Heart right ventricle (tissue), 16 donors: ENCODE measurements at places on chromosomes 2 and 18. TPM values are rescaled to one million over a fixed set of nuclear protein-coding genes. Genes with fewer than 3 reads are reported as not detected.

- no peak for DNase-seq
Observed at GRCh38 chr18:23284629-23285028, 149.3 kb downstream of the CABLES1 start.

GRCh38 chr18:61946449-61946848 lies 53.6 kb upstream of the RNF152 start:
- DNase-seq = no peak

DNA sequence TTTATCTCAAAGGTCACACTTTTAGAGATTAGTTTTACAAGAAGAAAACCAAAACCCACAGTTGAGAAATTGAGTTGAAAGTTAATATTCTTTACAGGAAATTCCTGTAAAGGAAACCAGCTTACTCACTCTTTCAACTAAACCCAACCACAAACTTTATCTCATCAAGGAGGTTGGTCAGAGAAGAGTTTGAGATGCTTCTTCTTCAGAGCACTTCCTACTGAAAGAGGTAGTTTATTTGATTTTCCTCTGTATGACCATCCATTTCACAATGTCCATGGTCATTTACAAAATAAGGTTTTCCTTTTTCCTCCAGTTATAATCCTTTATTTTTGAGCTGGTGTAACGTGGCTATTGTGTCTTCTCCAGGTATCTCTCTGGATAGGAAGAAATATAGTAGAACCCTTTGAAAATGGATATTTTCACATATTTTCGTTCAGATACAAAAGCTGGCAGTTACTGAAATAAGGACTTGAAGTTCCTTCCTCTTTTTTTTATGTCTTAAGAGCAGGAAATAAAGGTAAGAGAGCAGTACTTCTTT lies 4.5 kb upstream of the IL18RAP start:
- DNase-seq = no peak

- no peak for DNase-seq
Observed at GRCh38 chr2:20755132-20755800, 67.6 kb downstream of the LDAH start.

- DNase-seq = no peak
Observed at GRCh38 chr18:57869221-57869620, 66.1 kb upstream of the ATP8B1 start.

GRCh38 chr2:156349161-156349560 lies 16.6 kb upstream of the NR4A2 start:
- no peak for DNase-seq

DNA sequence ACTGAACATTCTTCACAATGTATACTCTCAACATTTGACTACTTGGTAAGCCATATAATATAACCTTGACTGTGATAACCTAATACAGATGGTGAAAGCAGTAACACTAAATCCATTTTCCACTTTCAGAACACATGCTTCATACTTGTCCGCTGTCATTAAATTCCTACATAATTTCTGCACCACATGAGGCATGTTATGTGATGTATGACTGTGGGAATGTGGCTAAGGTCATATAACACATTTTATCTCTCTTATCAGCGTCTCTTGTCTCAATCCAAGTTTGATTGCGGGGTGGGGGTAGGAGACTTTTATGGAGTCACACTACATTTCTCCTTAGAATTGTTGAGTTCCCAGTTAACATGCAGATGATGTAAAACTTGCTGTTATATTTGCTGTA lies 110.9 kb downstream of the MTCL1 start:
- DNase-seq = no peak

GRCh38 chr2:44051593-44052347 lies 56.0 kb upstream of the LRPPRC start:
- DNase-seq = no peak

GRCh38 chr2:232623768-232624765 lies 9.3 kb upstream of the EFHD1 start:
- DNase-seq = no peak

- DNase-seq = no peak
Observed at GRCh38 chr2:118320658-118321057, 232.4 kb downstream of the INSIG2 start.

DNA sequence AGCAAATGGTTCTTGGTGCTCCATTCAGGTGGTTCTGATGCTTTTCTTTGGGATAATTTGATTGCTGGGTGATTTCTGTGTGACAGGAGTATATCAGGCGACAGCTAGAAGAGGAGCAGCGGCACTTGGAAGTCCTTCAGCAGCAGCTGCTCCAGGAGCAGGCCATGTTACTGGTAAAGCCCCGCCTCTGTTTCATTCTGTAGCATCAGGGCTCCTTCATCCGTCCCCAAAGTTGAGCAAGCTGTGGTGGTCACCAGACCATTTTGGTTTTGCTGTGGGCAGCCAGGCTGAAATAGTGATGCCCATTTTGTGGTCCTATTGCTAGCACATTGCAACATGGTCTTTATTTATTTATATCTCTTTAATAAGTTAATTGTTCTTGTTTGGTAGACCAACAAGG lies 132.8 kb upstream of the IL1R2 start:
- DNase-seq = no peak

DNA sequence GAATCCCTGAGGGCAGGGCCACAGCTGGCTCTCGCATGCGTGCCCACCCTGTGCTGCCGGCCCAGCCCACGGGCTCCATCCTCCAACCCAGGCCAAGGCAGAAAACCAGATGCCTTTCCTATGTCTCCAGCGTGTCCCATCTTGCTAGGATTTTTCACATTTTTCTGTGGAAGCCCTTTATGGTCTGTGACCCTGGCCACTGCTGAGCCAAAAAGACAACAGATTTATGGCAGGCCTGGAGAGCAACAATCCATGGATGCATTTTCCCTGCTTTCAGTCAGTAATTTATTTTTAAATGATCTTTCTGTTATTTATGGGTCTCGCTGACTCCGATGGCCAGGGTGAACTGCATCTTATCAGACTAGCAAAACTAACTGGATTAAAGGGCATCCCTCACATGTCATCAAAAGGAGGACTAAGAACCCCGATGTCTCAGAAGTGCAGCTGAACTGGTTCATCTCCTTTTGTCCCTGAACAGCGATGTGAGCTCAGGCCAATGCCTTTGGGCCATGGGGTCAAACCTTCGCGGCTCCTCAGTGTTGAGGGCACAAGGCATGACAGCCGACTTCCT lies 346.0 kb downstream of the CYRIA start:
- DNase-seq = no peak

DNA sequence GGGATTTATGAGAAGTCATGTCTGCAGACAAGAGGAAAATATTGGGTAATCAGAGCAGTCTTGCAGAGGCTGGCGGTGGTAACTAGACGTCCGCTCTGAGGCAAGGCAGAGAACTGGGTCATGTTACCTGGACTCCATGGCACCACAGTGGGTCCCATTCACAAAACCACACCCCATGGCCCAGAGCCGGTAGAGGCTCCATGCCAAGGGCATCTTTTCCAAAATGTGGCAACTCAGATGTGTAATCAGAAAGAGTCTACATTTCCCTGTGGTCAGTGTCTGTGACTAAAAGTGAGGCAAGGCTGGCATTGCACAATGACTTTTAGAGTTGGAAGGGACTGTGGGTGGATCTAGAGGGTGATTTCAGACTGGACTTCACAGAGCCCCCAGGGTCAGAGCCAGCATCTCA lies 113.1 kb downstream of the MREG start:
- DNase-seq = no peak

DNA sequence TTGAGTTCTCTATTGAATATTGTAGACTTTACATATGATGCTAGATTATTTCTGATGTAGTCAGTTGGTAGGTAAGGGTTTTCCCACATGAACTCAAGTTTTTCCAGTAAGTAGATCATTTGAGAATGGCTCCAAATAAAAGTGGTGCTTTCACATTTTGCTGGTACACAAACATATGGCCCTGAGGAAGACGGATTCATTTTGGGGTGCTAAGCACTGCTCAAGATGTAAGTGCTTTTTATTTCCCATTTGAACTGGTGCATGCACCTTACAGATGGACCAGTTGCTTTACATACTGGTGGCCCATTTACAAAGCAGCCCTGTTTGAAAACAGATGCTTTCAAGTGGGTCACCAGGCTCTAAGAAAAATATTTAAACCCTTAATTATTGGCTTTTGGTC lies 266.7 kb downstream of the MEIS1 start:
- DNase-seq = no peak

ELP2 gene
- 50.5 TPM for total RNA-seq

GULP1 gene
- 5.7 TPM for total RNA-seq

POTEC gene
- total RNA-seq = not detected

RSAD2 gene
- 8.8 TPM for total RNA-seq

BOK gene
- total RNA-seq = 2.6 TPM

TNFRSF11A gene
- 1.3 TPM for total RNA-seq

PRR30 gene
- not detected for total RNA-seq

LMAN1 gene
- 55.1 TPM for total RNA-seq

ZBTB14 gene
- total RNA-seq = 7.1 TPM

EML4 gene
- total RNA-seq = 7.8 TPM

RGPD3 gene
- not detected for total RNA-seq

COPS8 gene
- 101 TPM for total RNA-seq
